ENCODE measurements at places on chromosomes 11 and 22. TPM values are rescaled to one million over a fixed set of nuclear protein-coding genes. Genes with fewer than 3 reads are reported as not detected.

- H3K36me3 ChIP-seq, result no peaks in the 10 kb centered on the region
- no peaks in the 10 kb centered on the region for H3K4me1 ChIP-seq
- DNase-seq, result peak; percentile 66
- H3K27ac ChIP-seq, result no peak overlapping the region
Observed at GRCh38 chr11:58567889-58568512, 7.7 kb downstream of the LPXN start.

- no peak for DNase-seq
- no peaks in the 10 kb centered on the region for H3K4me1 ChIP-seq
- H3K27me3 ChIP-seq, result no peaks in the 10 kb centered on the region
- no peaks in the 10 kb centered on the region for H3K36me3 ChIP-seq
- H3K4me3 ChIP-seq, result no peak overlapping the region
Observed at GRCh38 chr22:48070083-48070482, 1307.6 kb downstream of the TBC1D22A start.

DNA sequence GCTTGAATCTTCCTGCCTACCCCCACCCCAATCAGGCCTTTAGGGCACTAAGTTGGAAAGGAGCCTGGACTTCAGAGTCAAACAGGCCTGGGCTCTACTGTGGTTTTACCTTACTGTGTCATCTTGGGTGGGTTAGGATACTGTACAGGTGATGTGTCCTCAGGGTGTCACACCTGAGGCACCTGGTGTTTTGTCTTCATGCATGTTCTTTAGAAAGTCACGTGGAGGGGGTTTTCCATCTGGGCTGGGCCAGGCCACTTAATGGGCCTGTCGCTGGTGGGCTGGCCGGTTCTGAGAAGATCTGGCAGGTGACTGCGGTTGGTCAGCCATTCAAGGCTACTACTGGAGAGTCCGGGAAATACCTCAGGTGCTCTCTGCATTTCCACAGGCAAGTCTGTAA lies 92.6 kb downstream of the SWAP70 start:
- no peak for DNase-seq
- no peak overlapping the region for H3K4me3 ChIP-seq
- H3K27me3 ChIP-seq, result no peaks in the 10 kb centered on the region
- H3K27ac ChIP-seq, result no peak overlapping the region
- peaks cover 14% of the 10 kb centered on the region for H3K4me1 ChIP-seq
- H3K36me3 ChIP-seq, result no peaks in the 10 kb centered on the region

Gene CCDC188
- 0.32 TPM for total RNA-seq

GRCh38 chr11:106957030-106957482 lies 61.2 kb downstream of the GUCY1A2 start:
- no peak for DNase-seq
- no peaks in the 10 kb centered on the region for H3K27me3 ChIP-seq
- H3K36me3 ChIP-seq, result no peaks in the 10 kb centered on the region
- H3K27ac ChIP-seq, result no peak overlapping the region
- no peak overlapping the region for H3K4me3 ChIP-seq

DNA sequence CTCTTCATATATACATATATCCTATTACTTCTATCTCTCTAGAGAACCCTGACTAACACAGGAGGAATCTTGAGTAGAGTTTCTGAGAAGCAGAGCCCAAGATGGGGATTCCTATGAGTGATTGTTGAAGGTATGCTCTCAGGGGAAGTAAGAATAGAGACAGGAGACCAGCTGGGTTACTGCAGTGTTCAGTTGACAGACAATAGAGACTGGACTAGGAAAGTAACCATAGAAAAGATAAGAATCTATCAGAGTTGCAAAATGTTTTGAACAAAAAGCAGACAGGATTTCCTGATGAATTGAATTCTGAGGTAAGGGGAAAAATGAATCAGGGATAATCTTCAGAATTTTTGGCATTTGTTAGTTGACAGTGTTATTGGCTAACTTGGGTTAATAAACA lies 54.4 kb downstream of the SLC17A6 start:
- H3K27ac ChIP-seq, result no peak overlapping the region
- H3K27me3 ChIP-seq, result no peaks in the 10 kb centered on the region
- H3K4me3 ChIP-seq, result no peak overlapping the region

Gene DDI1
- total RNA-seq, result not detected

Gene MFRP
- total RNA-seq, result not detected

Gene HBG1
- total RNA-seq, result 5.7 TPM

DNA sequence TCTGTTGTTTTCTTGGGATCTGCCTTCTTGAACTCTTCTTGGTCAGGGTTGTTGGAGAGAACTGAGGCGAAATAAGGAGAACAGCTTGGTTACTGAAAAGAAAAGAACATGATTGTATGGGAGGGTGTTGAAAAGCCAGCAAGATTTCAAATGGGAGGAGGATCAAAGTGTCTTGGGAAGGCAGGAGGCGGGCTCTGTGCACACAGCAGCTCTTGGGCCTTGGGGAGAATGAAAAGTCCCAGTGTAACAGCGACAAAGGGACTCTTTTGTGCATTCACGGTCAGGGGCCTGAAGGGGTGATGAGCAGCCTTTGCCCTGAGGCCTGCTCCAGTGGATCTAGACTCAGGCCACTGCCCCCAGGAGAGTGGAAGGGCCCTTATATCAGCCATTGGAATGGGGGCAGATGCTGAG lies 135.4 kb downstream of the ADAMTS15 start:
- H3K4me3 ChIP-seq, result no peak overlapping the region
- no peak for DNase-seq
- no peaks in the 10 kb centered on the region for H3K4me1 ChIP-seq
- H3K36me3 ChIP-seq, result no peaks in the 10 kb centered on the region
- H3K27ac ChIP-seq, result no peak overlapping the region

DNA sequence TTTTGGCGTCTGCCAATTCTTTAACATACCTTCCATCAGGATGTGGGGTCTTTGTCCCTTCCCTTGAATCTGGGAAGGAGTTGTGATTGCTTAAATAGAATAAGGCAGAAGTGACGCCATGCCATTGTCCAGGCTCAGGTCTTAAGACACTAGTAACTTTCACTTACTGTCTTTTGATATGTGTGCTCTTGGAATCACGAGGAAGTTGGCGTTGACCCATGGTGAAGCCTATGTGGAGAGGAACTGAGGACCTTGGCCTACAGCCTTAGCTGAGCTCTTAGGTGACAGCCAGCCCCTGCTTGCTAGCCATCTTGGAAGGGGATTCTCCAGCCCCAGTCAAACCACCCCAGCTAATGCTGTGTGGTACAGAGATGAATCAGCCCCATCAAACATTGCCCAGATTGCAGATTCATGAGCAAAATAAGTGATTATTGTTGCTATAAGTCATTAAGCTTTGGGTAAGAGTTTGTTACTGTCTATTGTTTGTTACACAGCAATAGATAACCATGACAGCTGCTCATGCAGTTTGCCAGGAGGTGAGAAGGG lies 17.6 kb upstream of the CLPB start:
- H3K27ac ChIP-seq, result no peak overlapping the region
- H3K4me1 ChIP-seq, result no peaks in the 10 kb centered on the region
- H3K36me3 ChIP-seq, result no peaks in the 10 kb centered on the region
- no peak for DNase-seq
- H3K4me3 ChIP-seq, result no peak overlapping the region

DNA sequence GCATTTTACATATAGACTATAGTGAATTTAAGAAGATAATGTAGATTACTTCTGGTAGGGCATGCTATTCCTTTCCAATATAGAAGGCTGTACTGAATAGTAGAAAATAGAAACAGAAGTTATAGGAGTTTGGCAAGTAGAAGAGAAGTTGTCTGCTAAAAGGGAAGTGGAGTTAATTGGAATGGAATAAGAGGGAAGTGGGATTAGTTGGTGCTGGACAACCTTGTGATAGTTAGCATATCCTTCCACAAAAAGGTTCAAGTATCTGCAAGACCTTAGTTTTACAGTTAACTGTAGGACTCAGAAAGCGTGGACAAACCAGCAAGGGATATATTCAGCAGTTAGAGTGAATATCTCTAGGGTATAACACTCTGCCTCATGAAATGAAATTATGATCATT lies 185.5 kb downstream of the SWAP70 start:
- DNase-seq, result no peak
- H3K4me3 ChIP-seq, result no peak overlapping the region
- no peak overlapping the region for H3K27ac ChIP-seq
- no peaks in the 10 kb centered on the region for H3K27me3 ChIP-seq

DNA sequence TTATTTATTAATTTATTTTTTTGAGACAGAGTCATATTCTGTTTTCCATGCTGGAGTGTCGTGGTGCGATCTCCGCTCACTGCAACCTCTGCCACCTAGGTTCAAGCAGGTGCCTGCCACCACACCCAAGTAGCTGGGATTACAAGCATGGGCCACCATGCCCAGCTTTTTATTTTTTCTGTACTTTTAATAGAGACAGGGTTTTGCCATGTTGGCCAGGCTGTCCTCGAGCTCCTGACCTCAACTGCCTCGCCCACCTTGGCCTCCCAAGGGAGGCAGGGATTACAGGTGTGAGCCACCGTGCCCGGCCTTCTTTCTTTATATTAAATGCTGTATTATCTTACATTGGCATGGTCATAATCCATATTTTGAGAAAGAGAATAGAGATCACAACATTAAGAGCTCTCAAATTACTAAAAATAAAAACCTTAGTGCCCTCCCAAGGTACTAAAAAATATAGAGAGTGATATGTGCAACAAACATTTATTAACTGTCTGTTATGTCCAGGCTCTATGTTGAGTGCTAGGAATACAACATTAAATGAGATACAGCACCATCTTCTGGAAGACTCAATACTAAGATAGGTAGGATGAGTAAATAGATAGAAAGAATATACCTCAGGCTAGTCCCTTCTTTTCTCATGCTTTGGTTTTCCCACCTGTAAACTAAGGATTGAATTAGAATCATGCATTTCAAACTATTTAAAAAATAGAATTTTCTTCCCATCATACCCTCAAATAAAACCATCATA lies 84.1 kb downstream of the BBOX1 start:
- no peaks in the 10 kb centered on the region for H3K27me3 ChIP-seq
- H3K4me3 ChIP-seq, result no peak overlapping the region
- H3K27ac ChIP-seq, result no peak overlapping the region
- DNase-seq, result no peak

GRCh38 chr22:33335611-33336279 lies 277.6 kb upstream of the SYN3 start:
- no peaks in the 10 kb centered on the region for H3K36me3 ChIP-seq
- H3K27me3 ChIP-seq, result no peaks in the 10 kb centered on the region
- DNase-seq, result no peak

Gene CXCR5
- total RNA-seq, result 0.05 TPM

GRCh38 chr11:47394322-47395222 lies 13.8 kb upstream of the SLC39A13 start:
- peak overlapping the region; percentile 82 for H3K27ac ChIP-seq
- H3K36me3 ChIP-seq, result no peaks in the 10 kb centered on the region
- no peak for DNase-seq
- peak overlapping the region; percentile 6 for H3K4me3 ChIP-seq

- no peak overlapping the region for H3K27ac ChIP-seq
- H3K4me1 ChIP-seq, result no peaks in the 10 kb centered on the region
- H3K36me3 ChIP-seq, result no peaks in the 10 kb centered on the region
- H3K4me3 ChIP-seq, result no peak overlapping the region
- DNase-seq, result no peak
Observed at GRCh38 chr11:80846979-80847378, 1406.1 kb upstream of the TENM4 start.

DNA sequence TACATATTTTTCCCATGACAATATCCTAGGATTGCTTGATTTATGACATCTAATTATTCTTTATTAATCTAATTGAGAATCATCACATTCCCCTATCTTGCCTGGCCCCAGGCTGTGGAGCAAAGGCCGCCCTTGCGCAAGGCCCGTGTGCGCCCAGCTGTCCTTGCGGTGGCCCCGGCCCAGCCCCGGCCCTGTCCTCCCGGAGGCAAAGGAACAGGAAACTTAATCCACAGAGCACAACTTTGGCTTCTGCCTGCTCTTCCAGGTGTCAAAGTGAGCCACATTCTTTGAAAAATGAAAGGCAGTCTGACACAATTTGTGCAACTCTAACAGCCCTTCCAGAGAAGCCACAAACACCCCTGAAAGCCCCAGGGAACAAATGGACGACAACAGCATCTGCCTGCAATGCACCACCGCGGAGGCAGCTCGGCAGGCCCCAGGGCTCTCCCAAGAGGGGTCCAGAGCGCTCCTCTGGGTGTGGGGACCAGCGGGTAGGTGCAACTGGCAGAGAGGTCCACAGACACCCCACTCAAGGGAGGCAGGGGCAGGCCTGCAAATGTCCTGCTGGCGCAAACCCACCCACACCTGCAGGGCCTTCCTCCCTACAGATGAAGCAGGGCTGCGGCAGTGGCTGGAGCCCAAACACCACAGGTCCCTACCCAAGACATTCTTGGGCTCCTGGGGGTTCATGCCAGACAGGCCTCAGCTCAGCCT lies 30.3 kb downstream of the GNB1L start:
- DNase-seq, result peak; percentile 12
- H3K36me3 ChIP-seq, result no peaks in the 10 kb centered on the region
- no peak overlapping the region for H3K4me3 ChIP-seq

GRCh38 chr22:22787786-22788459 lies 99.7 kb upstream of the IGLL5 start:
- no peak overlapping the region for H3K27ac ChIP-seq
- H3K27me3 ChIP-seq, result no peaks in the 10 kb centered on the region
- no peaks in the 10 kb centered on the region for H3K36me3 ChIP-seq
- no peak overlapping the region for H3K4me3 ChIP-seq

- no peaks in the 10 kb centered on the region for H3K4me1 ChIP-seq
- no peak for DNase-seq
- H3K36me3 ChIP-seq, result no peaks in the 10 kb centered on the region
- H3K27ac ChIP-seq, result no peak overlapping the region
- H3K4me3 ChIP-seq, result no peak overlapping the region
Observed at GRCh38 chr11:31863170-31863832, 52.2 kb upstream of the PAX6 start.

- H3K27ac ChIP-seq, result no peak overlapping the region
- DNase-seq, result no peak
- H3K36me3 ChIP-seq, result no peaks in the 10 kb centered on the region
- H3K27me3 ChIP-seq, result no peaks in the 10 kb centered on the region
- H3K4me1 ChIP-seq, result no peaks in the 10 kb centered on the region
Observed at GRCh38 chr11:88657076-88657738, 319.7 kb upstream of the CTSC start.

Gene IL10RA
- total RNA-seq, result 9.8 TPM
